ENCODE measurements at places on chromosomes 11 and 22.

GRCh38 chr11:57482782-57483561 is 22.6 kb downstream of the RTN4RL2 start:
- peak; percentile 58 for DNase-seq

- DNase-seq: no peak
These were observed 21.0 kb upstream of the WNT7B start for GRCh38 chr22:45997777-45998637.

DNA sequence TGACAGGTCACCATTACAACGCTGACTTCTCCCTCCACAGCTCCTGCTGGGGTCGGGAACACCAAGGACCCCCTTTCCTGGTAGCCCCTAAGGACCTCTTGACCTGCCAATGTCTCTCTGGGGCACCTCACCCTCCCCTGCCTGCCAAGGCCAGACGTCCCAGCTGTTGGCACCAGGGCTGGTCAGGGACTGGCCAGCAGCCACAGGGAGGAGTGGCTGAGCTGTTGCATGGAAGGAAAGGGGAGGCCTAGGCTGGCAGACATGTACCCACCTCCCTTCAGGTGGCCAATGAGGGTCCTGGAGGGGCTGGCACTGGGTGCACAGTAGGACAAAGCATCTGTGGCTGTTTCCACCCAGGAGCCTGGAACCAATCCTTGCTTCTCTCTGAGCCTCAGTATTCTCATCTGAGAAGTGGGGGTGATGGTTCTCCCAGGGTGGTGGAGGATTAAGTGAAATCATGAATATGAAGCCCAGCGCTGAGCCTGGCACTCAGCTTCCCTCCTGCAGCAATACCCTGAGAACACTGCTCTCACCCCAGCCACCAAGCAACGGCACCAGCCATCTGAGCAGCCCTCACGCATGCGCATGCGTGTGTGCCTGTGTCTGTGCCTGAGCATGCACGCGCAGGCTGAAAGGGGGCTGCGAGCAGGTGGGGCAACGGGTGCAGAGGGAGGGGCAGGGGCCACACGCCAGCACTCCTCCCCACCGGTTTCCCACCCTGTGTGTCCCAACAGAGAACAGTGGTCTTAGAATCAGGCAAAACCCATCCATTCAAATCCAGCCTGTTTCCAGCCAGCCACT is 5.9 kb downstream of the KCNJ4 start:
- no peak for DNase-seq

- DNase-seq: no peak
These were observed 40.8 kb downstream of the ZNF214 start for GRCh38 chr11:6979365-6979764.

DNA sequence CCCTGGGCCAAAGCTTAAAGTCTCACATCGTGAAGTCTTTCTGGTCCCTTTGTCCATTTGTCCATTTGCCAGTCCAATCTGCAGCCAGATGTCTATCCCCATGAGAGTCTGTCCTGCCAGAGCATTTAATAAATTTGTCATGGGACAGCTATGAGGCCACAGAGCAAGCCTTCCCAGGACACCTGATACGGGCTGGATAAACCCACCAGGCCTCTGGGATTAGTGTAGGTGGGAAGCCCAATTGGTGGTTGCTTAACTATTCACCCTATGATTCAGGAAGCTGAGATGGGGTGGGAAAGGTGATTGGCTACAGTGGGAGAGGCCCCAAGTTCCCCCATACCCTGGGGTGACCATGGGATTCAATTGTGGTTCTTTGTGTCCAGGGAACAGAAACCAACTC is 39.9 kb downstream of the MYEOV start:
- no peak for DNase-seq

DNA sequence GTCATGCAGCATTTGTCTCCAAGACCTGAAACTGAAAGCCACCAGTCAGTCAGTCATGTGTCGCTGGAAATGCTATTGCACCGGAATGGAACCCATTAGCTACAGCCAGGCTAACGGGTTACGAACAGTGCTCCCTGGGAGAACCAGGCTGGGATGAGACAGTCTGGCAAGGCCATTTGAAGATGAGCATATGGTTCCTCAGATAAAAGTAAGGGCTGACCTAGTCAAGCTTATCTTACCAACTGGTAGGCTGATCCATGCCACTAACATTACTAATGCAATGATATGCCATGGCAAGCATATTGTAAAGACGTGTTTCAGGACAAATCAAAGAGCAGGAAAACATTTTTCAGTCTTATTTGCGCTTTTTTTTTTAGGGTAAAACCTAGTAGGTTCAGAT is 28.4 kb downstream of the NAP1L4 start:
- DNase-seq: no peak

- DNase-seq: no peak
These were observed 1.3 kb downstream of the FAM181B start for GRCh38 chr11:82732348-82732733.

GRCh38 chr22:38700270-38700788 is 414 bp downstream of the JOSD1 start:
- no peak for DNase-seq

DNA sequence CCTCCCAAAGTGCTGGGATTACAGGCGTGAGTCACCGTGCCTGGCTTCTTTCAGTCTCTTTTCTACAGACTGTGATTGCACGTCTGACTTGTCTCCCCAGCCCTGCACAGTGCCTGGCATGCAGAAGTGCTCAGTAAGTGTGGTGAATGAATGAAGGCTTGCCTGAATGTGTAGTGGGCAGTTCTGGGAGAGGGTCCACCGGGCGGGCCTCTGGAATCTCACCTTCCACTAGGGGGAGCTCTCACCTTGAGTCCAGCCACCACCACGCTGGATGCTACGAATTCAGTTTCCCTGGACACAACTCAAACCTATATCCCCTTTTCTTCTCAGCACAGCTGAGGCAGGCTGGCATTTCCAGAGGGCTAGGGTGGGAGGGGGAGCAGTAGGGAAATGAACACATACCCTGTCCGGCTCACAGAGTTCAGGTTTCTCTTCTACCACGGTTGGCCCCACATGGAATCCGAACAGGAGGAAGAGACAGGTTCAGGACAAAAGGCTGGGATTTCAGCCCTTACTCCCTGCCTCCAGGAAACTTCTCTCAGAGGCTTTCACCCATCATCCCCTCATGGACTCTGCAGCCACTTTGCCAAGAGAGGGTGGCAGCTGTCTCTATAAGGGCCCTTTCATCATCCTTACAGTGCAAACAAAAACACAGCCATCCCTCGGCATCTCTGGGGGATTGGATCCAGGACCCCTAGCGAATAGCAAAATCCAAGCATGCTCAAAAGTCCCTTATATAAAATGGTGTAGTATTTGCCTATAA is 86.8 kb downstream of the NECTIN1 start:
- peak; percentile 65 for DNase-seq

DNA sequence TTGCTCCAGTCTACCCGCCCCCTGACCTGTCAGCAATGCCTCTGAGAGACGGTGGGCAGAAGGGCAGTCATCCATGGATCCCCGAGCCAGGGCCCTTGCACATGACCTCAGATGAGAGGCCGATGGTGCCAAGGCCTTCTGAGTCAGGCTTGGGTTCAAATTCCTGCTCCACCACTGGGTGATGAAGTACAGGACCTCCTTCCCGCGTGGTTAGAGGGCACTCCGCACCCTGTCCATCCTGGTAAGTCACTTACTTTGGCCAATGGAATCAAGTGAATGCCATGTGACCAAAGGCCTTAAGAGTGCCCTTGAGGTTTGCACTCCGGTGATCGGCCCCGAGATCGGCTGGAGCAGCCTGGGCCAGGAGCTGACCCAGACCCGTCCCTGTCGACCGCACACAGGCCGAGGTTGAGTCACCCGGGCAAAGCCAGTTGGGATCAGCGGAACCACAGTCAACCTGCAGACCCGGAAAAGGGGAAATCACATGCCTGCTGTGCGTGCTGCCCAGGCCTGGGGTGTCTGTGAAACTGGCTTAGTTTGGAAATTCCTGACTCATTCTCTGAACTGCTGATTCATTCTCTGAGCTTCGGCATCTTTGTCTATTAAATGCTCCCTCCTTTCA is 48.9 kb downstream of the RTL6 start:
- no peak for DNase-seq

DNA sequence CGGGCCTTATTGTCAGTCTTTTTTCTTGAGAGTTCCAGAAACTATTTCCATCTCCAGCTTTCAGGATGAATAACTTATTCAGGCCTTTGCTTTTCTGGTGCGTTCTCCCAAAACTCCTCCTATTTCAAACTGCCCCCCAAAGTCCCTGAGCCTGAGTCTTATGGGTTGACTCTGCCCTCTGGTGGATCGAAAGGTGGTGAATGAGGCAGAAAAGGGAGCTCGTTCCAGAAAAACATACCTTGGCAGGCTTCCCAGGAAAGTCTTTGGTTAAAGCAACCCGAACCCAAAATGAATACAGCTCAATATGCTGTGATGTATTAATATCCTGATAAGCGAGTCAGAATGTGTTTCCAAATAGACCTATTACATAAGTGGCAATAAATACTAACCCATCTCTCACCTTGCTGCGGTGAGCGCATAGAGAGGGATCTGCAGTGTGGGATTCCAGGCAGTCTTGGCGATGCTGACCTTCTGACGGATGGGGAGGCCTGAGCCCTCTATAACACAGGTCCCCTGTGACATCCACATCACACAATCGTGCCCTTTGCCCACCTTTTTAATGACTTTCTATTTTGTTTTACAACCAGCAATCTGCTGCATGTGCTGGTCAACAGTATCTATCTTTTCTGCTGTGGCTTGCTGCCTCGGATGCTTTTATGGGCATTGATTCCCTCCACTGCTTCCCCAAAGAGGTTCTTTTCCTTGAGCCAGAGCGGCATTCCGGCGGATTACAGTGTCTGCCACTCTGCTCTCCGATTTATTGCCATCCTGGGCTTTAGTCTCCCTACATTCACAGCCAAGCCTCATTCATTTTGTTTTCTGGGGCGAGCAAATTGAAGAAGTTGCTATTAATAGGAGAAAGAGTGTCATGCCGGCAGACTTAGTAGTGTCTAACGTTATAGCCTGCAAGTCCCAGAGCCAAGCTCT is 756.8 kb downstream of the NTM start:
- peak; percentile 94 for DNase-seq

GRCh38 chr22:38935023-38935422 is 22.4 kb upstream of the APOBEC3A start:
- peak; percentile 91 for DNase-seq

DNA sequence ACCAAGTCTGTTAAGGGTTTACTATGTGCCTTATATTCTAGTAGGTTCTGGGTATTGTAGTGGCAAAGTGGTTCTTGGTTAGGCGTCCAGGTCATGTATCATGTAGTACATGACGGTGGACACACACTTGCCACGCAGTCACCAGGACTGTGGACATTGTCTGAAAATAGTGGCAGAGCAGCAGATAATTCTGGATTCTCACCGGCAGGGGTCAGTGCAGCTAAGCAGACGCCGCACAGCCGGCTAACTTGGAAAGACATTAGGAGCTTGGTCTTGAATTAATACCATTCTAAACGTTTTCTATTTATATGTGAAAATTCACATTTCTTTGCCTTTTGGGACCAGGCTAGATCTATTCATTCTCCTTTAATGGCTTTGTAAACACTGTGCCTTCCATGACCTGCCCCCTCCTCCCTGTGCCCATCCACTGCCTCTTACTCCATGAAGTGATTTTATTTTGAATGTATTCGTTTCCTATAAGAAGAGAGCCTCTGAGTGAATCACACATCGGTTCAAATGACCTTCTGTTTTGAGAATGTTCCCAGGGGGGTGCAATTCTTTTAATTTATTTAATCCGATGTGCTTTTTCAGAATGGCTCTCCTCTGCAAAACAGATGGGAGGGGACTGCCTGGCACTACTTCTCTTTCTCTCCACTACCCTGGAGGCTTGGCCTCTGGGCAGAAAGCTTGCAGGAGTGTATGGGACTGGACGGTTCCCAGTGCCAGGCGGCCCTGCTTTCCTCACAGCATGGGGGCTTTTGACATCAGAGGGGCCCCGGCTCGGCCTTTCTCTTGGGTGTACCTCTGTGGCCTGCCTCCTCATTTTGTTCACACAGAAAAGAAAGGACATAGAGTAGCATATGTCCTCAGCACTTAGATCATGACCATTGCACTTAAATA is 378.0 kb downstream of the NTM start:
- peak; percentile 60 for DNase-seq

DNA sequence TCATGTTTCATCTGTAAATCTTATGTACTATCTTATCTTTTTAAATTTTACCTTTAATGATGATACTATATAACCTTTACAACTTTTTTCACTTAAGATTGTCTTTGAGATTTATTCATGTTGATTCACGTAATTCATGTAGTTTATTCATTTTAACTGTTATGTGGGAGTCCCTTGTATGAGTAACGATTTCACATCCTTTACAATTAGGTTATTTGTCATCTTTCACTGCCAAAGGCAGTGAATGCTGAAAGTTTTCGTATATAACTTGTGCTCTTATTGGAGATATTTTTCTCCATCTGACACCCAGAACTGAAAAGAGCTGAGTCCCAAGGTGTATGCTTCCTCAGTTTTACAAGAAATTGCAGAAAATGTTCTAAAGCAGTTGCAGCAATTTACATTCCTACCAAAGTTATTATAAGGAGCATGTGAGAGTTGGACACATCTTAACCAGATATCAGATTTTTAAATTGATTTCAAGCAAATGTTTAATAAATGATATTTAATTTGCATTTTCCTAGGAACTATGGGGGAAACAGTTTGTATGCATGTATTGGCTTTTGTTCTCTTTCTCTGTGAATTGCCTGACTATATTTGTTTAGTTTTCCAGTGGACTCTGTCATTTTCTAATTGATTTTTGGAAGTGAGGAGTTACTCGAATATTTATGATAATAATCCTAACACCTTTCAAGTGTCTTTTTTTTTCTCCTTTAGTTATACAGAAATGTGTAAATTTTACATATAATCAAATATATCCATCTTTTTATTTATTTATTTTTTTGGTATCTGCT is 6.4 kb downstream of the ARL14EP start:
- DNase-seq: no peak

GRCh38 chr11:119932828-119933562 is 204.0 kb upstream of the NECTIN1 start:
- no peak for DNase-seq

DNA sequence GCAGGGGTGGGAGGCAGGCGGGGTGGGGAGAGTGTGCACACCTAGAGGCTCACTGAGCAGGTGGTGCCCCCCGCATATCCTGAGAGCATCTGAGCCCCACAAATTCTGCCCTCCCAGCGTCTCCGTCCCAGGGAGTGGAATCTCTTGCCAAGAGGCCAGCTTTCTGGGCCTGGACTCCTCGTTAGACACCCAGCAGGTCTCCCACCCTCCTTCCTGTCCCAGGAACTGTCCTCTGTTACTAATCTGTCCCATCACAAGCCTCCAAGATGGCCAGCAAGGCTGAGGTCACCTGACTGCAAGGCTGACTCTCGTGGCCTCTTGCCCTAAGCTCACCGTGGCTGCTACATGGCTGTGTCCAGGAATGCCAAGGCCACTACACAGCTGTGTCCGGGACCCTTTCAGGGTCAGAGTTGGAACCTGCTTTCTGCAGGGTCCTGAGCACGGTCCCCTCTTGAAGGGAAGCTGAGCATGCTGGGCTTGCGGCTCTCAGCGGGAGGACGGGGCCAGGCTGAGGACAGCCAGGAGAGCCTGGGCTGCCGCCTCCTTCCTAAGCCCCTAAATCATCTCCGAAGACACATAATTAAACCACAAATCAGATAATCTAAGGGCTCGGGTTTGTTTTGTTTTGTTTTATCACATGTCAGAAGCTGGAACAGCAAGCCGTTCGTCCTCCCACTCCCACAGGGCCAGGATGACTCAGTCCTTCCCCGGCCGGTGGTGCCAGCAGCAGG is 1327.3 kb downstream of the TBC1D22A start:
- DNase-seq: no peak

All from NCI-H1092 treated with DMSO at 0.1 percent for 48 hours (cell line).